Keratinocyte (primary cell): ENCODE measurements at places on chromosomes 13 and 19. TPM values are rescaled to one million over a fixed set of nuclear protein-coding genes. Genes with fewer than 3 reads are reported as not detected.

DNA sequence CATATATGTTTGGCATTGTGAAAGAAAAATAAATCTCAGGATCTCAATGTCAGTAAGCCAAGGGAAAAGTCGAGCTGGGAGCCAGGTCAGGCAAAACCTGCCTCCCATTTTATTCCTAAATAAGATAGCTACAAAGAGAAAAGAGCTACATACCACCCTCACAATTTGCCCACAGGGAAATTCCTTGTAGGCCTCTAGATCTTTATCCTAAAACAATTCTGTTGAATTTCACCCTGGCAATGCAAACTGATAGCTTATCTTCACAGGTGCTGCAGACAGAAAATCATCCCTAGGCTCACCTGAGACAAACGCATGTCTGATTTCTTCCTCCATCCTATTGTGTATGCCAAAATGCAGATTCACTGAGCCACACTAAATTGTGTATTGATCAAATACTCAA lies 2587.1 kb downstream of the PCDH9 start:
- no peak for DNase-seq
- no peaks in the 10 kb centered on the region for H3K36me3 ChIP-seq
- no peaks in the 10 kb centered on the region for H3K4me1 ChIP-seq
- no peak overlapping the region for H3K4me3 ChIP-seq
- H3K27ac ChIP-seq = no peak overlapping the region

C19orf44 gene
- polyA plus RNA-seq = 1.7 to 3.2 TPM (median 2.7 TPM) in 3 replicates

GRCh38 chr19:35650581-35650980 lies 2.5 kb downstream of the COX6B1 start:
- no peak for DNase-seq
- no peak overlapping the region for H3K4me3 ChIP-seq
- peaks cover 4% of the 10 kb centered on the region for H3K4me1 ChIP-seq
- no peak overlapping the region for H3K27ac ChIP-seq
- H3K27me3 ChIP-seq = no peaks in the 10 kb centered on the region

- peaks cover 4% of the 10 kb centered on the region for H3K27me3 ChIP-seq
- no peaks in the 10 kb centered on the region for H3K36me3 ChIP-seq
- H3K4me3 ChIP-seq = no peak overlapping the region
- peaks cover 2% of the 10 kb centered on the region for H3K4me1 ChIP-seq
Observed at GRCh38 chr19:6861683-6862286, 25.6 kb upstream of the ADGRE1 start.

- H3K4me1 ChIP-seq = peaks cover 7% of the 10 kb centered on the region
- no peaks in the 10 kb centered on the region for H3K27me3 ChIP-seq
- no peak for DNase-seq
- peaks cover 17% of the 10 kb centered on the region for H3K36me3 ChIP-seq
Observed at GRCh38 chr19:18839465-18840287, 7.9 kb downstream of the UPF1 start.

GIPR gene
- 0.97 to 2.2 TPM (median 1.4 TPM) in 3 replicates for polyA plus RNA-seq

KLK14 gene
- 0.05 to 0.63 TPM (median 0.10 TPM) in 3 replicates for polyA plus RNA-seq

DNA sequence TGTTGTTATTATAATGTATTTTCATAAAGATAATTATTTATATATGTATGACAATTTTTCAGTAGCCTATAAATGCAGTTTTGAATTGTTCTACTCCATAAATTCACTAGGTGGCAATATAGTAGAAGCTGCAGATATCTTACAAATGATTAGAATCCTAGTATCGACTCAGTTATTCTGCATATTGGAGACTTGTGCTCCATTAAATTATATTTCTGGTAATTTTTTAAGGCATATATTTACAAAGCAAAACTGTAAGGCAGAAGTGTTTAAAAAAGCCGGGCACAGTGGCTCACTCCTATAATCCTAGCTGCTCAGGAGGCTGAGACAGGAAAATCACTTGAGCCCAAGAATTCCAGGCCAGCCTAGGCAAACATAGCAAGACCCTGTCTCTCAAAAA lies 58.7 kb downstream of the DPY19L3 start:
- H3K4me3 ChIP-seq = no peak overlapping the region
- H3K27me3 ChIP-seq = no peaks in the 10 kb centered on the region
- H3K4me1 ChIP-seq = no peaks in the 10 kb centered on the region
- no peak for DNase-seq
- H3K27ac ChIP-seq = no peak overlapping the region

DNA sequence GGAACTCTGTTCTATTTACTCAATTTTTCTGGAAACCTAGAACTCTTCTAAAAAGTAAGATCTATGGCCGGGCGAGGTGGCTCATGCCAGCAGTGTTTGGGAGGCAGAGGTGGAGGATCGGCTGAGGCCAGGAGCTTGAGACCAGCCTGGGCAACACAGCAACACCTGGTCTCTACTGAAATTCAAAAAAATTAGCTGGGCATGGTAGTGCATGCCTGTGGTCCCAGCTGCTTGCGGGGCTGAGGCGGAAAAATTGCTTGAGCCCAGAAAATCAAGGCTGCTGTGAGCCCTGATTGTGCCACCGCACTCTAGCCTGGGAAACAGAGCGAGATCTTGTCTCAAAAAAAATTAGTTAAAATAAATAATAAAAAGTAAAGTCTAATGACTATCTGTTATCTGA lies 28.6 kb downstream of the F2RL3 start:
- H3K4me3 ChIP-seq = no peak overlapping the region
- no peaks in the 10 kb centered on the region for H3K27me3 ChIP-seq
- peaks cover 9% of the 10 kb centered on the region for H3K4me1 ChIP-seq
- no peak for DNase-seq
- no peaks in the 10 kb centered on the region for H3K36me3 ChIP-seq
- no peak overlapping the region for H3K27ac ChIP-seq

GRCh38 chr13:79451500-79451962 lies 29.4 kb upstream of the NDFIP2 start:
- H3K4me3 ChIP-seq = no peak overlapping the region
- DNase-seq = no peak
- no peak overlapping the region for H3K27ac ChIP-seq
- H3K27me3 ChIP-seq = no peaks in the 10 kb centered on the region
- no peaks in the 10 kb centered on the region for H3K36me3 ChIP-seq
- H3K4me1 ChIP-seq = peaks cover 8% of the 10 kb centered on the region

- H3K27ac ChIP-seq = peak overlapping the region; percentile 13
- DNase-seq = no peak
- no peak overlapping the region for H3K4me3 ChIP-seq
- peaks cover 43% of the 10 kb centered on the region for H3K4me1 ChIP-seq
- H3K36me3 ChIP-seq = no peaks in the 10 kb centered on the region
Observed at GRCh38 chr19:2528675-2529101, 52.8 kb downstream of the GADD45B start.

DNA sequence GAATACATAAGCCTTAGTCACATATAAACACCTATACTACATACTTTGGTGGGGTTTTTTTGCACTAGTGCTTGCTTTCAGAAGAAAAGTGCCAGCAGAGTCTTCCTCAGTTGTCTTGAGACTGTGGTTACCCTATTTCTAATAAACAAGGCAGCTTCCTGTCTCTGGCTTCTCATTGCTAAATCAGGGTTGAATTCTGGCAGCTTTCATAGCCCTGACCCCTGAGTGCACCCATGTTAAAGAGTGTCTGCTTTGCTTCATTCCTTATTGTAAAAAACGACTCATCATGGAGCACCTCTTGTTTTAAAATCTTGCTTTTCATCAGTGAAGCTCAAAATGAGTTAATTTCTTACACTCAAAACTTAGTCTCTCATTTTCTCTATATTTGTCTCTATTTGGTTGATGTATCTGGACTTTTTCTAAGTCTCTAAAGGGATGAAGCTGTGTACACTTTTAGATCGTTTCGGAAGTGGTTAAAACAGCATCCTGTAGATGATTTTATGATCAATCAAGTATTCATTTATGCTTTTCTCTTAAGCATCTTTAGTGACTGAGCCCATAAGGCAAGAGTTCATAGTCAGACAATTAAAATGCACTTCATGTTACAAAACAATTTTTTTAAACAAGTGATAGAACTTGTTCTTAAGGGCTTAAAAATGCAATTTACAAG lies 72.1 kb downstream of the KLF12 start:
- H3K4me1 ChIP-seq = peaks cover 3% of the 10 kb centered on the region
- H3K4me3 ChIP-seq = no peak overlapping the region
- H3K36me3 ChIP-seq = no peaks in the 10 kb centered on the region

CEACAM21 gene
- polyA plus RNA-seq = not detected in 3 replicates

GRCh38 chr13:100825557-100825956 lies 151.0 kb upstream of the TMTC4 start:
- H3K4me3 ChIP-seq = no peak overlapping the region
- H3K36me3 ChIP-seq = no peaks in the 10 kb centered on the region
- H3K27ac ChIP-seq = no peak overlapping the region

GRCh38 chr13:114285166-114285808 lies 3.9 kb downstream of the UPF3A start:
- peaks cover 5% of the 10 kb centered on the region for H3K36me3 ChIP-seq
- no peaks in the 10 kb centered on the region for H3K27me3 ChIP-seq
- H3K27ac ChIP-seq = peak overlapping the region; percentile 67
- H3K4me3 ChIP-seq = no peak overlapping the region
- peaks cover 24% of the 10 kb centered on the region for H3K4me1 ChIP-seq

NCCRP1 gene
- 2.3 to 6.0 TPM (median 2.8 TPM) in 3 replicates for polyA plus RNA-seq

C13orf42 gene
- not detected in 3 replicates for polyA plus RNA-seq

- H3K27ac ChIP-seq = no peak overlapping the region
- DNase-seq = no peak
- H3K27me3 ChIP-seq = no peaks in the 10 kb centered on the region
Observed at GRCh38 chr13:74575729-74576125, 441.5 kb upstream of the KLF12 start.

DNA sequence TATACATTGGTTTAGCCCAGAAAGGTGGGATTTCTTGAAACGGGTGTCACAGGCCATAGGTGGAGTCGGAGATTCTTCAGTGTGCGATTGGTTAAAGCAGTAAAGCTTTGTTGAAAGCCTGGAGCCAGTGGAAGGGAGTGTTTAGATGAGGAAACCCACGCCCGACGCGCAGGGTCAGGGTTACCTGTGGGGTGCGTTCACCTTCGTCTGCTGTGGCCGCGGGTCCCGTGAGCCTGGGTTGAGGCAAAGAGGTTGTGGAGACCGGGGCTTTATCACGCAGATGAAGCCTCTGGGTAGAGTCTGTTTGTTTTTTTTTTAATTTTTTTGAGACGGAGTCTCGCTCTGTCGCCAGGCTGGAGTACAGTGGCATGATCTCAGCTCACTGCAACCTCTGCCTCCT lies 30.4 kb downstream of the ATP11A start:
- DNase-seq = no peak
- no peaks in the 10 kb centered on the region for H3K27me3 ChIP-seq
- H3K4me1 ChIP-seq = peaks cover 19% of the 10 kb centered on the region
- H3K4me3 ChIP-seq = no peak overlapping the region
- H3K27ac ChIP-seq = no peak overlapping the region

TSSK6 gene
- polyA plus RNA-seq = 0.47 to 1.0 TPM (median 0.77 TPM) in 3 replicates

- H3K27ac ChIP-seq = no peak overlapping the region
- no peak overlapping the region for H3K4me3 ChIP-seq
- no peak for DNase-seq
Observed at GRCh38 chr13:99809926-99810325, 161.6 kb downstream of the ZIC5 start.

TMEM255B gene
- 5.3 to 9.4 TPM (median 7.6 TPM) in 3 replicates for polyA plus RNA-seq

GRCh38 chr13:98996046-98996445 lies 18.2 kb upstream of the DOCK9 start:
- no peaks in the 10 kb centered on the region for H3K27me3 ChIP-seq
- H3K27ac ChIP-seq = no peak overlapping the region
- H3K4me1 ChIP-seq = peaks cover 50% of the 10 kb centered on the region
- H3K36me3 ChIP-seq = peaks cover 3% of the 10 kb centered on the region
- DNase-seq = no peak
- no peak overlapping the region for H3K4me3 ChIP-seq

DNA sequence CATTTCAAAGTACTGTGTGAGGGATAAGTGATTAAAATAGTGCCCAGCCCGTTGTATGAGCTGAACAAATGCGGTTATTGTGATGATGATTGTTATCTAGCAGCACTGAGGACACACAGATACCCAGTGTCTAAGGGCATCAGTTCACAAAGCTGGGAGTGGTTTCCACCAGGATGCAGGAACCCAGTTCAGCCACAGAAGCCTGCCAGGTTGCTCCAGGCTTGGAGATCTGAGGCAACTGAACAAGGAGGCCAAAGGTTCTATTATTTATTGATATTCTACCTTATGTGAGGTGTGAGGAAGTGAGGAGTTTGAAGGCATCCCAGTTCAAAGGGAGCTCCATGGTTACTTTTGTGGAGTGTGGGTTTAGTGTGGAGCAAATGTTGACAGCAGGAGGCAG lies 13.2 kb downstream of the DIAPH3 start:
- H3K4me1 ChIP-seq = no peaks in the 10 kb centered on the region
- H3K4me3 ChIP-seq = no peak overlapping the region
- no peak for DNase-seq
- H3K27ac ChIP-seq = no peak overlapping the region
- no peaks in the 10 kb centered on the region for H3K27me3 ChIP-seq
- H3K36me3 ChIP-seq = no peaks in the 10 kb centered on the region

SLITRK6 gene
- 7.8 to 12.3 TPM (median 8.4 TPM) in 3 replicates for polyA plus RNA-seq

TMC4 gene
- polyA plus RNA-seq = 1.5 to 2.2 TPM (median 1.8 TPM) in 3 replicates

DNA sequence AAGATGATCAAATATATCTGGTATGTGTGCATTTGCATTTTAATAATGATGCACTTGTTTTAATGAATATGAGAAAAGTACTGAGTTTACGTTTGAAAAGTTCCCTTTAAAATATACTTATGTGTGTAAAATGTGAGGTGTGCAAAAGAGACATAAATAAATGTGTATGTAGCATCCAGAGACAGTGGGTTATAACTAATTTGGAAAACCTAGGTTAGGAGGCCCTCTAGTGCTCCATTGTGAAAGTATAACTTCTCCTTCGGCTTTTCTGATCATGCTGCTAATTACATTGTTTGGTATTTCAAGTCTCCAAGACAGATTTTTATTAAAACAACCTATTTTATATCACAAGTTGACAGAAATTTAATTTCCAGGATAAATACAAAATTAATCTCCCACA lies 30.1 kb downstream of the SCEL start:
- H3K36me3 ChIP-seq = peaks cover 4% of the 10 kb centered on the region
- no peak overlapping the region for H3K4me3 ChIP-seq
- H3K27me3 ChIP-seq = no peaks in the 10 kb centered on the region
- H3K27ac ChIP-seq = no peak overlapping the region

SELENOV gene
- not detected in 3 replicates for polyA plus RNA-seq
